ENCODE measurements at places on chromosomes 13 and 19.

DNA sequence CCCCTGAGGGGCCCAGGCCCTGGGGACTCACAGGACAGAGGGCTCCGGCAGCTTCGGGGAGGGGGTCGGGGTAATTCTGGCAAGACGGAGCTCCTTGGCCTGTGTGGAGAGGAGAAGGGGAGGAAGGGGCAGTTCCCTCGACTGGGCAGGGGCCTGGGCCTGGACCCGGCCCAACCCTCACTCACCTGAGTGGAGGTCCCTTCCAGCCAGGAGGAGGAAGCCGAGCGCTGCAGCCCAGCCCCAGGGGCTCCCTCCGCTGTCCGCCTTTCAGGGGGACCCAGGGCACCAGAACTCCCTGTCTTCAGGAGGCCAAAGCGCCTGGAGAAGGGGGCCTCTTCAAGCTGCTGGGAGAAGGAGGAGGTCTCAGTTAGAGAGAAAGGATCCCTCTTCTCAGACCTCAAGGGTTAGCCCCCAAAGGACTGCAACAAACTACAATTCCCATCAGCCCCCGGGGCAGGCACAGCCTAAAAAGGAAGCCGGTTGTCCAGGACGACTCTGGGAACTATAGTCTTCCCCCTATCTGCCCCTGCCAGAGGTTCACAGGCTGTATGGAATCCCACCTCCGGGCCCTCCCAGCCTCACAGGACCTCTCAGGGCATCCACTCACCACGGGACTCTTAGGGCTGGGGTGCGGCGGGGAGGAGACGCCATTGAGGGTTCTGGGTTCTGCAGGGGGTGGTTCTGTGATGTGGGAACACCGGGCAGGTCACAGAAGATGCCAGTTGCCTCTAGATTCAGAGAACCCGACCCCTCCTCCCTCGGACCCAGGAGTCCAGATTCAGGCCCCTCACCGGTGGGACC is 19.8 kb downstream of the EPS8L1 start:
- no peak for DNase-seq

DNA sequence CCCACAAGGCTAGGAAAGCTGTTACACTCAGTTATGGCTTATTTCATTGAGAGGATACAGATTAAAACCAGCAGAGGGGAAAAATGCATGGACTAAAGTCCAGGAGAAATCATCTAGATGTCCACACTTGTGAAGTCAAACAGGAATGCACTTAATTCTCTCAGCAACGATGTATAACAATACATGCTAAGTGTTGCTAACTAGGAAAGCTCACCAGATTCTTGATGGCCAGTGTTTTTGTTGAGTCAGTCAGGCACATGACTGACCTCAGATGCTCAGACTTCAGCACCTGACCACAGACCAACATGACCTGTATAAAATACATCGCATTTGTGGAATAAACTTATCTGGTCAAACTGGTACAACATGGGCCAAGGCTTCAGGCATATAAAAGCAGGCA is 470.2 kb upstream of the PRR20A start:
- no peak for DNase-seq

- DNase-seq: no peak
Observed at GRCh38 chr19:5926641-5927440, 12.8 kb downstream of the CAPS start.

GRCh38 chr13:21208652-21209154 is 32.2 kb downstream of the MRPL57 start:
- DNase-seq: no peak

DNA sequence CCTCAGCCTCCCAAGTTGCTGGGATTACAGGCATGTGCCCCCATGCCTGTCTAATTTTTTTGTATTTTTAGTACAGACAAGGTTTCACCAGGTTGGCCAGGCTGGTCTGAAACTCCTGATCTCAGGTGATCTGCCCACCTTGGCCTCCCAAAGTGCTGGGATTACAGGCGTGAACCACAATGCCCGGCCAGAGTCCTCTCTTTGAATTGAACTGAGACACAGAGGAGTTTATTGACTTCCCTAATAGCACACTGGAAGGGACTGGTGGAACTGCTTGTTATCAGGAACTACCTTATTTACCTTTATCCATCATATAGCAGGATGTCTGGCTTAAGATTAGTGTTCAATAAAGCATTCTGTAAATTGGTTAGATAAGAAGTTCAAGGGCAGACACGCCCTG is 613.8 kb downstream of the EFNB2 start:
- DNase-seq: no peak

GRCh38 chr19:41217741-41218140 is 1.3 kb upstream of the AXL start:
- DNase-seq: no peak
